ENCODE measurements at places on chromosomes 5 and 9.

DNA sequence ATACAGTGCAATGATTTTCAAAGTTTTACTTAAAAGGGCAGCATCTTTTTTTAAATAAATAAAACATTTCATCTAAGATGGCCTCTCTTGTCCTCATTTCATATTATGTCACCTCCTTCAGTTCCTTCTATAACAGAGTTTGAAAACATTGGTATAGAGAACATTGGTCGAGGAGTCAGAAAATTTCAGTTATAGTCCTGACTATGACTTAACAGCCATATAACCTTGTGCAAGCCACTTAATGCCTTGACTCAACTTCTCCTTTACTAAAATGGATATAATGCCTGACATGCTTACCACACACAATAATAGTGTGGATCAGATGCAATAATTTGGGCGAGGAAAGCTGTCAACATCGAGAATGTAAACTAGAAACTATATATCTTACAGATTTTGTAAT lies 22.6 kb downstream of the SSBP2 start:
- DNase-seq, result no peak

GRCh38 chr9:16422114-16422513 lies 448.4 kb downstream of the BNC2 start:
- no peak for DNase-seq

DNA sequence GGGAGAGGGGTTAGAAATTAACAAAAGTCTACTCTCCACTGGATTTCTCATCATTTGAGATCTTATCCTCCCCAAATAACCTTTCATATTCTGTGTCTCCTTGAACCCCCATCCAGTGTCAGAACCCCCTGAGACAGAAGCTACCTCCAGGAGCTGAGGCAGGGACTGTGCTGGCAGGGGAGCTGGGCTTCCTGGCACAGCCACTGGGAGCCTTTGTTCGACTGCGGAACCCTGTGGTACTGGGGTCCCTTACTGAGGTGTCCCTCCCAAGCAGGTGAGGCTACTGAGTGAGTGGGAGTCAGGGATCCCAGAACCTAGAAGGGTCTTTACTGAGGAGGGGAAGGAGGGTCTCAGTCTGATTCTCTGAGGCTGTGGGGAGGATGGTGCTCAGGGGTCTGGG lies 1.9 kb downstream of the SLC4A9 start:
- DNase-seq, result no peak

- no peak for DNase-seq
These were observed 1.0 kb upstream of the DAB2IP start for GRCh38 chr9:121650217-121651007.

DNA sequence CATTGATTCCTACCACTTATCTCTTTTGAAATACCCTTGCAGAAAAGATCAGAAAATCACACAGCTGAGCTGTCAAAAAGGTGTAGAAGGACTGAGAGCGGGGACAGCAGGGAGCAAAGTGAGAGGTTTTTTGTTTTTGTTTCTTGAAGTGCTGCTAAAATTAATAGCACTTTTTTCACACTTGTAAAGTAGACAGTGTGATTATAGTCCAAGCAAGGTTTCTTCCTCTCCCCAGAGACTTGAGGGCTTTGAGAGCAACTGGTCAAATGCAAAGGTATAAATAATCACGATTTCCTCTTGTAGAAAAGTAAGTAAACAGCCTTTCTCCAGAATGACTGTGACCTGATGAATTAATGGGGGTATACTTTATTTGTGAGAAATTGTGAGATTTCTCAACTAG lies 326.9 kb downstream of the ZNF608 start:
- DNase-seq, result no peak
